ENCODE measurements at places on chromosomes 4 and X.

GRCh38 chrX:127390316-127390715 lies 570.8 kb downstream of the PRR32 start:
- no peak for DNase-seq

- DNase-seq: no peak
Measured at GRCh38 chr4:40848251-40848650, 98.5 kb downstream of the NSUN7 start.

DNA sequence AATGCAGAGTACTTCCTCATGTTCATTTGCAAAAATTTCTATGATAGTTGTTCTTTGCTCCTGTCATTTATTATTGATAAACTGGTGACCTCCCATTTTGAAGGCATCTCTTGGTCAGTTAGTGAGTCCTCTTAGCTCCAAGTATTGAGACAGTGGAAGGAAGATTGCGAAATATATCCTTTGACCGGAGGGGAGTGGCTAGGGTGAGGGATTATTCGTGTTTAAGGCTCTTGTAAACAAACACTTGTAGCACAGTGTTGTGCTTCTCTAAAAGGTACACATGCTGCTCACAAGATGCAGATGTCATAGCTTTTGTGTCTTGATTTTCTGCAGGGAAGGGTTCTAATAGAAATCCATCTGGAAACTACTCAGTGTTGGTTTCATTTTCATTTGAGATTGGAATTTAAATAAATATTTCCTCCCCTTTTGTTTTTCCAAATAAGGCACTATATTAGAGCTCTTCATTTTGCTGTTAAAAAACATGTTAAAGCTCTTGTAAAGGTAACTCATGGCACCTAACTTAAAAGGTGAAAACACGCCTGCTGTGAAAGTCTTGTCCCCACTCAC lies 21.8 kb downstream of the TXLNG start:
- DNase-seq: no peak

DNA sequence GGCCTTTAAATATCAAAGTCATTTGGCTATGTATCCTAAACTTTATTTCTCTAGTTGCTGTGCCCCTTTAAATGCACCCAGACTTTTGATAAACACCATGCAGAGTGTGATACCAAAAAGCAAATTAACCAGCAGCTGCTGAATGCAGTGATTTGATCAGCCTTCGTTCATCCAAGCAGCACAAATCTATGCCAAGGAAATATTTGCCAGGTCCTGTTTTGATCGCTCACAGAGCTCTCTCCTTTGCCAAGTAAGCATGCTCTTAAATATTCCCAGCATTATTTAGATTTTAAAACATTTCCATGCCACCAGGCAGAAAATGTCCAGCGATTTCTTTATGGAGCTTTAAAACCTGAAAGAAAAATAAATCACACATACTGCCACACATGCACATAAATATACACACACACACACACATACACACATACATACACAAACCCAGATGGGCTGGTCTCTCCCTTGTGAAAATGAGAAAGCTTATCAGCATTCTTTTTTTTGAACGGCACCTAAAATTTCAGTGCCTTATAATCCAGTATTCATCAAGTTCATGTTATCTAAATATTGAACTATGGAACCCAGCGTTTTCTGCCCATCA lies 35.7 kb downstream of the BTC start:
- DNase-seq: no peak

- DNase-seq: no peak
Measured at GRCh38 chrX:22628275-22628674, 355.6 kb downstream of the CBLL2 start.

DNA sequence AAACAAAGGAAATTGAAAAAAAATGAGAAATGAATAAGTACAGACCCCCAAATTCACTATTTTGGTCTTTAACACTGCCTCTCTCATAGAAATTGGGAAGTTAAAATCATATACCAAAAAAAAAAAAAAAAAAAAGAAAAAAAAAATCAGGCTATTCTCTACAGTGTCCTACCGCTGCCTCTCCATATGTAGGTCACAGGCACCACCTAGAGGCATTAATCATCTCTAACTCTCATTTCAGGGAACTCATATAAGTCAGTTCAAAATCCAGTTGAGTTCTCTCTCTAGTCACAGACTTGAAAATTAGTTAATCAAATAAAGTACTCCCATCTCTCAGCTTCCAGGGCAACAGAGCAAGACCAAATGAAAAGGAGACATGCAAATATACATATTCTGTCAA lies 47.9 kb downstream of the COX18 start:
- no peak for DNase-seq

DNA sequence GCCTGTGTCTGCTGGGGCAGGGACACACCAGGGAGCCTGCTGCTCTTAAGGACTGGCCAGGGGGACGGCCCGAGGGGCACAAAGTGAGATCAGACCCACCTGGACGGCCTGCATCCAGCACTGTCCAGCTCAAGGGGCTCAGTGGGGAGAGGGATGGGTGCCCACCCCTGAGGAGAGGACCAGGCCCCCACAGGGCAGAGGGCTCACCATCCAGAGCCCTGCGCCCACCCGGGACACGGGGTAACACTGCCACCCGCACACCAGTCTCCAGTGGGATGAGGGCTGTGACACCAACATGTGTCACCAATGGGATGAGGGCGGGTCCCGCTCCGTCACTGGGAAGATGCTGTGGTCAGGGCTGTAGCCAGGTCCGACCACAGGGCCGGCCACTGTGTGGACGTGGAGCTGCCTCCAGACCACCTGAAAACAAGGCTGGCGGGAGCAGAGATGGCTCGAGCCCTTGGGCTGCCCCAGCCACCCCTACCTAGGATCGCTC lies 13.2 kb downstream of the DGKQ start:
- DNase-seq: no peak

- peak; percentile 2 for DNase-seq
Measured at GRCh38 chr4:54717694-54718093, 59.9 kb downstream of the KIT start.

DNA sequence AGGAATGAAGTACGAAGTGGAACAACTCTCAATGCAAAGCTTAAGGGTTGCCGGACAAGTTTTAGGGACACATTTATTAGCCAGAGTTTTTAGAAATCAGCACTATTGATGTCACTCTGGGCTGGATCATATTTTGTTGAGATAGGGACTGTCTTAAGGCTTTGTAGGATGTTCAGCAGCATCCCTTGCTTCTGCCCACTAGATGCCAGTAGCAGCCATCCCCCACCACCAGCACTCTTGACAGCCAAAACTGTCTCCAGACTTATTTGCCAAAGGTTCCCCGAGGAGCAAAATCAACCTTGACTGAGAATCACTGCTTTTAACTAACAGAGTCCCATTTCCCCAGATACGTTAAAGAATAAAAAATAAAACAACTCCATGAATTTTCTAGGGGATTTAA lies 1497.3 kb downstream of the STIM2 start:
- no peak for DNase-seq

- no peak for DNase-seq
Measured at GRCh38 chrX:129845616-129846190, 2.0 kb upstream of the ZDHHC9 start.

- DNase-seq: no peak
Measured at GRCh38 chr4:72016011-72016410, 15.8 kb upstream of the NPFFR2 start.

DNA sequence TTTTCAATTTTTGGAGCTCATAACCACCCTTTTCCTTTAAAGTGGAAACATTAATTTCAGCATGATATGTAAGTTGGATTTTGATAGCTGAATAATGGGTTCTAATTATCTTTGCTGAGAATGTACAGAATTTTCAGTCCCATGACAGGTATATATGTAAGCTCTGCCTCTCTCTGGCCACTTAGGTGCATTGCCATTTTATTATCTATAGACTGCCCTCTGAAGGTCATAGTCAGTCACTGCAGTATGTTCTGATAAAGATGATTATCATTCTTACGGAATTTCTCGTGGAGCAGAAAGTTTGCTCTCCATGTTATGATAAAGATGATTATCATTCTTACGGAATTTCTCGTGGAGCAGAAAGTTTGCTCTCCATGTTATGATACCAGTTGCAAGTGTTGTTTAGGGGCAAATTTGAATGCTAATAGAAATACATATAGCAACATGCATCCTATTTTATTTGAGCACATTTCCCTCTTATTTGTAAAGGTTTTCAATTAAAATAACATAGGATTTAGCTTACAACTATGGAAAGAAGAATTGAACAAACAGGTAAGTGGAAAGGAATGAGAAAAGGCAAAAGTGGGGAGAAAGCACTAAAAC lies 10.4 kb downstream of the AFP start:
- DNase-seq: no peak

DNA sequence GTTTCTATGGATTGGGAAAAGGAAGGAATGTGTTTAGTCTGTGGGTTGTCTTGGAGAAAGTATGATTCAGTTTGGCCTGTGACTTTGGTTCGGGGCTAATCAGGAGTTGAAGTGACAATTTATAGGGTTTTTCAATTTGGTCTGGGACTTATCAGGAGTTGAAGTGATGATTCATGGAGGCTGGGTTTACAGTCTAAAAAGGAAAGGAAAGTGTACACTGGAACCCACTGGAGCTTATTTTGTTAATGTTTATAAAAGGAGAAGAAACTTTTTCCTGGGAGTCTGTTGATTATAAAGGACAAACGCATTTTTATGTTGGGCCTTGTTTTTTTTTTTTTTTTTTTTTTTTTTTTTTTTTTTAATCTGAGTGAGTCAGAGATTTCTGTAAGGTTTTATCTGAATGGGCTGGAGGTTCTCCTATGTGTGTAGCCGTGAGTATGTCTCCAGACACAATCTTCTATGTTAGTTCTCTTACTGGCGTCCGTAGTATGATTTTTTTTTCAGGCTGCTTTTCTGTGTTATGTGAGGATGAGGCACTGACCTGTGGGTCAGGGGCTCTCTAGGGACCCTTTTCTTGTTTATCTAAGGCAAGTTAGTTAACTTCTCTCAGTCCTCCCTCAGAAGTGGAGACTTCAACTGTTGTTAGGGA lies 33.0 kb upstream of the RAB9B start:
- no peak for DNase-seq

Data from occipital lobe (tissue), 3 donors.